ENCODE measurements at places on chromosomes 1 and 21.

DNA sequence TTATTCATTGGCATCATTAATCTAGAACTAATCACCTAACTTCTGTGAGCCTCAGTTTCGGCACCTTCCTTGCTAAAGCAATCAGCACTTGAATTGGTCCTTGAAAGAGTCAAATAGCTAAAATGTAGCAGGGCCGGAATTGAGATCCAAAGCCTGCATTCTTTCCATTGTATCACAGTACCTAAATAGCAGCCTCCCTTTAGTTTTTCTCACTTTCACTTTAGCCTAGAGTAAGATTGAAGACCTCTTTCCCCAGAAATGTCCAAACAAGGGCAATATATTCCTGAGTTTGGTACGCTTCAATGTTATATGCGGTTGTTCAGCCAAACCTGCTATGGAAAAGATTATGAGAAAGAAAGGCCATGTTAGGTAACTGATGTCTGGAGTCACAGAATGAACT lies 121.9 kb upstream of the BMP8A start:
- no peak for DNase-seq

DNA sequence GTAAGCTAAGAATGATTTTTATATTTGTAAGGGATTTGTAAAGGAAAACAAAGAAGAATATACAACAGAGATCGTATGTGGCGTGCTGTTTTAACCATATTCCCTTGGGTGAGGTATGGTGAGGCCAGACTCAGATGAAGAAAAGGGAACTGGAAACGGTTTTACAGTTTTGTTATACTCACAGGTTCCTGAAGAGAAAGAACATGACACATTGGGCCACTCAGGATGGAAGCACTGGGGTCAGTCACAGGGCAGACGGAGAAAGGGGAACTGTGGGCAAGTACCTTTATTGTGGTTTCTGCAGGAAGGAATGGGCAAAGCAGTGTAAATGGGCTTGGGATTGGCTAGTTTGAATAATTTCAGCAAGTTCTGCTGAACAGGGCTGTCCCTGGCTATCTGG lies 177.4 kb downstream of the LBR start:
- DNase-seq: no peak

DNA sequence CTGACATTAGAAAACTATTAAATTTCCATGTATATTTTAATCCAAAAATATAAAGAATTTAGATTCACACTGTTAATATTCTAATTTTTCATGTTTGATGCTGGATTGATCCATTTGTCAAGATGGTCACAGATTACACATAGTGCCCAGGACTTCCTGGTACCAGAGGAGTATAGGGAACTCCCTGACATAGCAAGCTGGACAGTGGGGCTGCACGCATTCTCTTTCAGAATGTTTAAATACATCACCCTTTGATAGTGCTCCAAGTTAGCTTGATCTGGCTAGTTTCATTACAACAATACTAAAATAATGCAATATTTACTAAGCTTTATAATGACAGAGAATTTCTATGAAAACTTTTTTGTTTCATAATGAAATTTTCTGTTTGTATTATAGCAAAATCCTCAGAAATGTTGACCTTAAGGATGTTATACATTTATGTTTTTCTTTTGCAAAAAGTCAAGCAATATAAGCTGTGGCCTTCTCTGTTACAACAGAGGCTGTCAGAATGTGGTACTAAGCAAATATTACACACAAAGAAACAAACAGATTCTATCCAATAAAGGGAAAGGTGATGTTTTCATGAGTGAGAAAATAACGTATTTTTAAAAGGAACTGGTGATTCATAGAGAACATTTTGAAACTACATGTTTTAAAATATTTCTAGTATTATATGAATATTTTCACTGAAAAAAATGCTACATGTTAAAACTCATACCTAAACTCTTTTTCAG lies 84.7 kb downstream of the SLC35F3 start:
- DNase-seq: no peak

DNA sequence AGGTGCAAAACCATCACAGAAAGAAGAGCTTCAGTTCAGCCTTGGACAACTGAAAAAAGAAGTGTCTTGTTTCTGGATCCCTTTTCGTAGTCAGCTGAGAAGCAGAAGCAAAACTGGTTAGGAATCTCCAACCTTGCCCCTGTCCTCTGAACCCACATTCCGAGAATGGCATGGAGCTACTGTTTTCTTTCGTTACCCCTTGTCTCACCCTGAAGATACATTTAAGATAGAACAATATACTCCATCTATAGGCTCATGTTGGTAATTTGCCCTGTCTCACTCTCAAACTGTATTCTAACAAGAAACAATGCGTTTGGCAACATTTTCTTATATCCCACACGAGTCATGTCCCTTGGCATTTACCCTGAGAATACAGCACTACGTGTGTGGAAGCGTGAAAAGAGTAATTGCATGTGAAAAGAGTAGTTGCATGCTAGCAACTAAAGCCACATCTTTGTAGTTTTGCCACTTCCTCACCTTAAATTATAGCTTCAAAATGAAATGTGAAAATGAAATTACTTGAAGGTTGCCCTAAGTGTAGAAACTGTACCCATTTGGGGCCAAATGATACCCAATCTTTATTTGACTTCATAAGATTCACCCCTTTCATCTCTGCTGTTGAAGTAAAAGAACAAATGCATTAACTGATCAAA lies 5.3 kb downstream of the SLAMF7 start:
- DNase-seq: no peak

DNA sequence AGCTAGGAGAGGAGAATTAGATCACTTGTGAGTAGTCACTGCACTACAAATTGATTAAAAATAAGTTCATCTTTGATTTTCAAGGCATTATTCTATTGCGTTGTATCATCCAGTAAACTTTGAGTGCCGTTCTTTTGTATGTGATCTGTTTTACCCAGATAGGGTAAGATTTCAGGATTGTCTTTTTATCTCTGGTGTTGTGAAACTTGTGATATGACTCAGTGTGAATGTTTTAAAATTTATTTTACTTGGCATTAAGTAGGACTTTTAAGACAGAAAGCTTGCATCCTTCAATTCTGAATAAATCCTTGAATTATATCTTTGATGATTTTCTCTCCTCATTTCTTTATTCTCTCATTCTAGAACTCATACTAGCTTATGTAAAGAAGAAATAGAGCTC lies 93.3 kb upstream of the ADAMTS5 start:
- no peak for DNase-seq

DNA sequence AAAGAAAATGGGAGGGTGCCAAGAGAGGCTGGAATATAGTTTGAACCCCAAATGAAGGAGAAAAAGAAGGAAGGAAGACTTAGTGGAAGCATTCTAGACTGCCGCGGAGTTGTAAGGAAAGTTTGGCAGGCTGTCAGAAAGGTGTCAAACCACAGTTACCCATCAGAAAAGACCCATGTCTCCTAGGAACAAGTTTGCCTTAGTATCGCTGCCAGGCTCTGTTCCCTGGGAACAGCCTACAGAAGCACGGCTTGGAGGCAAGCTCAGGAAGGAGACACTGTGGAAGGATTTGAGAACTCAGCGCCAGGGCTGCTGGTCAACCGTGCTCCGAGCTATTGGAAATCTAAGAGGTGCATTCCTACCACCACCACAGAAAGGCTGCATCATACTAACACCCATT lies 197.4 kb downstream of the RRAGC start:
- DNase-seq: no peak

GRCh38 chr1:18118491-18118890 lies 10.9 kb downstream of the IGSF21 start:
- DNase-seq: no peak

- no peak for DNase-seq
These were observed 275.8 kb downstream of the KCTD3 start for GRCh38 chr1:215842905-215843304.

GRCh38 chr1:244603498-244603897 lies 49.4 kb upstream of the DESI2 start:
- DNase-seq: no peak

DNA sequence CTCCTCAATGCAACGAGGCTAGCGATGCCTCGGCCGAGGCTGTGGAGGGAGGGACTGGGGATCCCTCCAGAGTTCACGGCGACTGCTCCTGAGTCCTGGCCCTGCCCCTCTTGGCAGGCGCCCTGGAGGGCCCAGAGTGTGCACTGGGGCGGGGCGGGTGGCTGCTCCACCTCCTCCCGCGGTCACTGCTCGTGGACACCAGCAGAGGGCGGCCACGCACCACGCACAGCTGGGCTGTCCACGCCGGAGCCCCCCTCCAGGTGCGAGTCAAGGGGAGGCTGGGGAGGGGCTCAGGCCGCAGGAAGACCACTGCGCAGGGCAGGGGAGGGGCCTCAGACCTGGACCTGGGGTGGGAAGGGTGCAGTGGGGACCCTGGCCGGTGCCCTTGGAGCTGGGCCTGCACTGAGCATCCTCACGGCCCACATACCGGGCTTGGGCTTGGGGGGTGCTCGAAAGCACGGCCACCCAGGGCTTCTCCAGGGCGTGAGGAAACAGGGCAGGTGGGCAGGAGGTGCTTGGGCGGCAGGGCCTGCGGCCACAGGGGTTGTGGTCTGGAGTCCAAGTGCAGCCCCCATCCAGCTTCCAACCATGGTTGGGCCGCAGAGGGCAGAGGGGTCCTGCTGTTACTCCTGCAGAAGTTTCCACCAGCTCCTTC lies 20.6 kb upstream of the TTC34 start:
- DNase-seq: peak; percentile 52

DNA sequence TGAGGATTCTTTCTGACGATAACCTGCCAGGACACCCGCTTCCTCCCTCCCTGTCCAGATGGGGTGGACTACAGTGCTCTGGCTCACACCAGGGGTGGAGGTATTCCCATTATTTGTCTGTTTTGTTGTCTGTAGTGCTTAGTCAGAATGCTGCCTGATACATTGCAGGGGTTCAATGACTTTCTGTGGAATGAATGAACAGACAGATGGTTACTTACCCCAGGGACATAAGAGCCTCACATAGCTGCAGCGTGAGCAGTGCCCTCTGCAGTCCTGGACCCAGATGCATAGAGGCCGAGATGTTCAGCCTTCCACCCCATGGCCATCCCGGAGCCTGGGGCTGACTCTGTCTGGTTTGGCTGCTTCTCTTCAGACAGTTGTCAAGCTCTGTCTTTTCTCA lies 13.0 kb upstream of the F3 start:
- no peak for DNase-seq

DNA sequence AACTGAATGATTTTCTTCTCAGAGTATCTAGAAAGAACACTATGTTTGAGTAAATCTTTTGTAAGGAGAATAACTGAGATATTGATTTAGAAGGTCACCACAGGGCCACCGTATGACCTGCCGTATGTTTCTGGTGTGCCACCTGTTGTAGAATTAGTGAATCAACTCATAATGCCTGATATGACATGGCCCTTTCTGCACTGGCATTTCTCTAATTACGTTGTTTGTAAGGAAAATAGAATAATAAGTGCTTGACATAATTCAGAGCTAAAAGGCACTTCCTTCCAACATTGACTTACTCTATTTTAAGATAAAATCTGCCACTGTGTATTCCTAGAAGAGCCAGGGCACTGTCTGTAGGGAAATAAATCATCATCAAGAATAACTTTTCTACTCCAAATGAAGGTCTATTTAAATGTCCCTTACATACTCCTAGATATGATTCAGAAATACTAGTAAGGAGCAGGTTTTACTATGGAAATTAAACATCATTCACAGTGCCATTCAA lies 101.7 kb downstream of the PHTF1 start:
- no peak for DNase-seq

DNA sequence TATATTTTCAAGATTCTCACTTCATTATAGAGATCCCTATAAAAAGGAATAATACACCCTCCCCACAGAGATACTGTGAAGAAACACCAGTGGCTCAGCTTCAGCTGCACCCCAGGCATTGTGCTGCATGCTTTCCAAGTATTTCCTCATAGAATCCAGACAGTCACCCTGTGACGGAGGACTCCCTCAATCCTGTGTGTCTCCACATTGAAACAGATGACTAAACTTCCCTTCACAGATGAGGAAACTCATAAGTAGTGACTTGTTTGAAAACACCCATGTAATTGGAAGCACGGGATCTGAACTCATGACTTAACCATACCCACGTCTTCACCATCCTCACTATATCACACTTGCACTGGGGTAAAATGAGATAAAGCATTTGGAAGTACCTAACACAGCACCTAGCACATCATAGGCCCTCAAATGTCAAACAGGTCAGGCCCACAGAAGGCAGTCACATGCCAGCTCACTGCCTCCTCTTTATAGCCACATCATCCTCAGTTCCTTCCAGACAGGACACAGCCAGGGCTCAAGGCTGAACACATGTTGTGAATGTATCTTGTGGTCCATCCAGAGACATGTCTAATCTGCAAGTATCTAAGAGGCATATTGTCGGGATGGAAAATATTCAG lies 55.2 kb downstream of the GPR161 start:
- no peak for DNase-seq

GRCh38 chr1:164515231-164515630 lies 43.8 kb upstream of the PBX1 start:
- DNase-seq: no peak

GRCh38 chr1:99672038-99672437 lies 26.1 kb downstream of the PALMD start:
- DNase-seq: no peak

- no peak for DNase-seq
These were observed 147.6 kb upstream of the TNR start for GRCh38 chr1:175890958-175891357.

GRCh38 chr1:32234792-32235191 lies 12.2 kb upstream of the FAM167B start:
- no peak for DNase-seq

GRCh38 chr1:226874579-226875425 lies 4.4 kb downstream of the PSEN2 start:
- DNase-seq: no peak

DNA sequence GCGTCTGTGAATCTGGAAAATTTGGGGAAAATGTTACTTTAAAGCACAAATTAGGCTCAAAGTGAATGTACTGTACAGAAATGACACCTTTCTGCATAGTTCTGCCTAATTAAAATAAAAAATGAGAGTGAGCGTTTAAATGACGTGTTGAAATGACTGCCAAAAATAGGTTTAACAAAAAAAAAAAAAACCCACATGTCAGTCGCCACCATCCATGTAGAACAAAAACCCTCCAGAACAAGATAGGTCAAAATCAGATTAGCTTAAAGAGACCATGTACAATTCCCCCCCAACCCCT lies 745 bp downstream of the PARP1 start:
- DNase-seq: no peak

- DNase-seq: no peak
These were observed 70.3 kb upstream of the TINAGL1 start for GRCh38 chr1:31505911-31506497.

- no peak for DNase-seq
These were observed 99.6 kb upstream of the RGS1 start for GRCh38 chr1:192475970-192476369.

DNA sequence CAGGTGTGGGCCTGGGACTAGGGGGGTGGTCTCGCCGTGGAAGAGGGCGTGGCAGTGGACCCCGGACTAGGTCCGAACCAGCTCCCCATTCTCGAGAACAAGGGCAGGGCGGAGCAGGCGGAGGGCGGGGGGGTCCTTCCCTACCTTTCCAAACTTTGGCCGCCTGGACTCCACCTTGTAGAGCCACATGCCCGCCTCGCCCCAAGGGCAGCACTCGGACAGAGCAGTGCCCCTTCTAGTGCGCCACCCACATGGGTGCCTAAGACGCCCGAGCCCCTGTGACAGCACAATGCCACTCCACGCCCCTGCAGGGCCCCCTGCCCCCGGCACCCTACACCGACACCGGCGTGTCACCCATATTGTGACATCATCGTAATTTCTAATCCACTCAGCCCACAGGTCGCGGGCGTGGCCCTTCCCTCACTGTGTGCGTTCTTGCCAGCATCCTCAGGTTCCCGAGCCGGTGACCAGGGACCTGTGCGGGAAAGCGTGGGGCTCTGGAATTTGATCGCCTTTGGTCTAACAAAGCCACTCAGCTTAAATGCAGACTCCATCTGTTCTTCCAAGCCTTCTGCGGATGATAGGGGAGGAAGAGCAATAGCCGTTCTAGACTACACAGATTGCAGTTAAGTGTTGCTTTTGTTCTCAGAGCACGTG lies 553 bp upstream of the STMN1 start:
- DNase-seq: no peak
